ENCODE measurements at places on chromosomes 16 and 17.

DNA sequence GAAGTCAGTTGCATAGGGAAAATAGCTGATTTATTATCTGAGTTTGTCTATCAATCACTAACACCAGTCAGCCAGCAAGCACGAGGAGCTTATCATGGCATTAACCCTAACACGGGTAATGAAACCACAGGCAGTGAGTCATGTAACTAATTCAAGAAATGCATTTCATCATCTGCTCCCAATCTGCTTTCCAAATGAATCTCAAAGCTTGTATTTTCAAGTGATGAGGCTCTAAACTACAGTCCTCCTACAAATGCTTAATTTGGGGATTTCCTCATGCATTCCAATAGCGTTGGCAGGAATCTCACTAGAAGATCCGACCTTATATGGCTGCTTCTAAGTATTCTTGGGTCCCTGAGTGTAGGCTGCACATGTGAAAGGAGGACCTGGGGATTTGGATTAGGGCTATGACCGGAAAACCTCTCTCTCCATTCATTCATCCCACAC is 118.4 kb upstream of the HSBP1 start:
- peak; percentile 88 for DNase-seq

GRCh38 chr17:81515530-81516041 is 3.0 kb upstream of the ACTG1 start:
- no peak for DNase-seq

- peak; percentile 49 for DNase-seq
These were observed 22.2 kb downstream of the HLF start for GRCh38 chr17:55286681-55287589.

DNA sequence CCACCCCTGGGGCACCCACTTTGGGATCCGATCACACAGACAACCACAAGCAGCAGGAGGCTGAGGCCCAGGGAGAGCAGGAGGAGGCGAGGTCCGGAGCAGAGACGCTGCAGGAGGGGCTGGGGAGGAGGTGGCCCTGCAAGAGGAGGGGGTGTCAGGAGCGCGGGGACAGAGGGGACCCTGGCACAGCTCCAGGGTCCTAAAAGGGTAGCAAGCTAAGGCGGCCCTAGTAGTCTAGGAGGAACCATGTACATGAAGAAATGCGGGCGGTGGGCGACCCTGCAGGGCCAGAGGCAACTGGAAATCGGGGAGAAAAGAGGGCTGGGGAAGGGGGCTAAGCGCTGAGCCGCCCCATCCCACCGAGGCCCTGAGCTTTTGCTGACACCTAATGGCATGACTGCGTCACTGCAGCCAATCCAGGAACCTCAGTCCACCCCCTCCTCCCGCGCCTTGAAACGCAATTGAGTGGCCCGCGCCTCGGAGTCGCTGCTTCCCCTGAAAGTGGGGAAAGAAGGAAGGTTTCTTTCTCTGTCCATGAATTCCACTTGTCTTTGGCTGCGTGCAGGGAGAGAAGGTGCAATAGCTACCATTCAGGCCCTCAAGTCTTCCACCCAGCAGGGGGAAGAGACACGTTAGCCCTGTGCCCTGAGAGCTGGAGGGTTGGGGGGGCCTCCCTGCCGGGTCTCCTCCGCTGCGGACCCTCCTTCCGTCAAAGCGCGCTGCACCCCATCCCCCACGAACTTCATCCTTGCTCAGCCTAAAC is 1.8 kb downstream of the ASGR1 start:
- peak; percentile 50 for DNase-seq

DNA sequence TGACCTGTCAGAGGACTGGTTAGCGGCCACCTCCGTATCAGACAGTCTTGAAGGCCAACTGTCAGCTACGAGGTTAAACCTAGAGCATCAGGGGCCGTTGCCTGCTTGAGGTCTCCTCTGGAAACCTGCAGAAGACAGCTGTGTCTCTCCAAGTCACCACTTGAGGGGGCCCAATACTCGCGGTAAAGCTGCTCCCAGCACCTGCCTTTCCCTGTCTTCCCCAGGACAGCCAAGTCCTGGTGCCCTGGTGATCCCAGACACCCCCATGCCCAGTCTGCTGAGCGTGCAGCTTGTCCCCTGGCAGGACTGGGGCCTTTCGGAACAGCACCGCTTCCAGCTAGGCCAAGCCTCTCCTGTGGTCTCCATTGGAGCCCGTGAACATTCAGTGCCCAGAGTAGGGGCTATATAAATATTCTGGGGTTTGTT is 80.1 kb downstream of the DNAH17 start:
- DNase-seq: peak; percentile 73

DNA sequence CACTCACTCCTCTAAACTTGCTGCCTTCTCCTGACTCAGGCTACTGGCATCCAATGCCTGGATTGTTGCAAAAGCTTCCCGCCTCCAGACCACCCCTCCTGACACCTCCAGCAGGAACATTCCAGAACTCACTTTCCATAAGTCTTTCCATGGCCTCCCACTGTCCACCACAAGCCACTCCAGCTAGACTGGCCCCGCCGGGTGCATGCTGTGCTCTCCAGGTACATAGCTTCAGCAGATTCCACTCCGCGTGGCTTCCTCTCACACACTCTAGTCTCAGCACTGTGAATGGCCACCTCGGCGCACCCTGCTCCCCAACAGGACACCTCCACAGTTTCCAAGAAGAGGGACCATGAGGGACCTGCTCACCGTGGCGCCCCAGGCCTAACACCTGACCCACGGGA is 25.9 kb upstream of the FAAP100 start:
- peak; percentile 90 for DNase-seq

GRCh38 chr16:63690961-63691360 is 1430.9 kb downstream of the CDH11 start:
- no peak for DNase-seq

GRCh38 chr16:49701789-49702494 is 154.0 kb downstream of the ZNF423 start:
- no peak for DNase-seq

DNA sequence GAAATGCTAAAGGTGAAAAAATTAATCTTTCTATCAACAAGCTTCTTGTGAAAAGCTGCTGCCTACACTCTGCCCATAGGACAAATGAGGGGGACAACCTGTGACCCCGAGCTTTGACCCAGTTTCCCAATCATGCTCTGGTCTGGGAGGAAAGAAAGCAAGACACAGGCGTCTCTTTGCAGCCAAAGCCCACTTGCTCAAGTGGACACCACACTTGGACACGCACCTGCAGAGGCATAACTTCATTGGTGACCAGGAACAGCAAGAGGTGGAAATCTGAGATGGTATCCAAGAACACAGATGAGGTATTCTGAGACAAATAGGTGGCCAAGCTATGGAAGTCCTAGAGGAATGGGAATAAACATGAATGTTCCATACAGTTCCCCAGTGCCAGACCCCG is 15.0 kb upstream of the FAAP100 start:
- no peak for DNase-seq

GRCh38 chr17:15413101-15413771 is 54.2 kb downstream of the CDRT4 start:
- no peak for DNase-seq

GRCh38 chr17:42362245-42362961 is 25.8 kb downstream of the STAT3 start:
- no peak for DNase-seq

- DNase-seq: no peak
These were observed 293.8 kb downstream of the HS3ST3B1 start for GRCh38 chr17:14594690-14595089.

DNA sequence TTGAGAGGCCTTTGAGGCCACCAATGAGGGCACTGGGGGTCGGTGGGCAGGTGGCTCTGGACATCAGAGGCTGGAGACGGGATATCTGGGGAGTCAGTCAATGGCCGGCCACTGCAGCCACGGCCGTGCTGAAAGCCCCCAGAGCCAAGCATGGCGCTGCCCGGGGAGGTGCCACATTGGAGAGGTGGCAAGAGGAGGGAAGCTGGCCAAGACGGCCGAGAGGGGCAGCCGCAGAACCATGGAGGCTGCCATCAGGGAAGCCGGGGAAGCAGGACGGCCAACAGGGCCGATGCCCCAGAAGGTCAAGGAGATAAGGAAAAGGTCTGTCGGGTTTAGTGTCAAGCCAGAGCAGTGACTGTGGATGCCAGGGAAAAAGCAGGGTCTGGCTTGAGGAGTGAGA is 9.8 kb downstream of the RTN4RL1 start:
- no peak for DNase-seq

DNA sequence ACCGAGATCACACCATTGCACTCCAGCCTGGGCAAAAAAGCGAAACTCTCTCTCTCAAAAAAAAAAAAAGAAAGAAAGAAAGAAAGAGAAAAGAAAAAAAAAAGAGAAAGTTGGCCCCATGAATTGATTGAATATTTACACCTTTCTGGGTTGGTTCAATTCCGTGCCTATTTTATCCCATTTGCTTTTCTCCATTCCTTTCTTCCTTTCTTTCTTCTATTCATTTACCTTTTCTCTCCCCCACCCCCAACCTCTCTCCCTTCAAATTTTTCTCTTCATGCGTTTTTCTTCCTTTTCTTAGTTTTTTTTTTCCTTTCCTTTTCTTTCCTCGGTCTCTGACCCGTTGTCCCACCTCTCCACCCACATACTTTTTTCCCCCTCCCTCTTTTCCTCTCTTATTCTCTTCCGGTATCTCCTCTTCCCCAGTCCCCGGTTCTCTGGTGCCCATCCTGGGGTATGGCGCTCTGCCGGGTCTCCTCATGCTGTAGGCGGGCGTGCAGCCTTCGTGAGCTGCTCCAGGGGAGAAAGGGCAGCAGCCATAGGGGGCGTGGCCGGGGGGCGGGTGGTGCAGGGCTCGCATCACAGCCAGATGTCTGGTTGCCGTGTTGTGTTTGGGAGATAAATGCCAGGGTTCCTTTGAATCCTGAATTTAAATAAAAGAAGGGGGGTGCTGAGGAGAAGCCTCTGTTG is 5.3 kb upstream of the COL1A1 start:
- no peak for DNase-seq

DNA sequence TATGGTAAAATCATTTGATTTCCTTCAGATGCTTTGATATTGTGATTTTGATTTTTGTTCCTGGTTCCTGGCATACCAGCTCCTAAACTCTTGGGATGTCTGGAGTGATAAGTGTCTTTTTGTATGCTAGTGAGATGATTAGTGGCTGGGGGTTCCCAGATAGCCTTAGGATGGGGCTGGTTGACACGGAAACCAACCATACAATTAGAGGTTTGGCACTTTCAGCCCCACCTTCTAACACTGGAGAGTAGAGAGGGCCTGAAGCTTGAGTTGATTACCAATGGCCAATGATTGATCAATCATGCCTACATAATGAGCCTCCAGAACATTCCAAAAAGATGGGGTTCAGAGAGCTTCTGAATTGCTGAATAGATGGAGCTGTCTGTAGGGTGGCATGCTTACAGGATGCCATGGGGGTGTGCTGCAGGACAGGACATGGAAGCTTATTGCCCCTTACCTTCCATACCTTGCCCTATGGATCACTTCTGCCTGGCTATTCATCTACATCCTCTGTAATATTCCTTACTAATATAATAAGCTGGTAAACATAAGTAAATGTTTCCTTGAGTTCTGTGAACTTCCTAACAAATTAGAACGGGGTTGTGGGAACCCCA is 22.8 kb downstream of the RNF112 start:
- no peak for DNase-seq

DNA sequence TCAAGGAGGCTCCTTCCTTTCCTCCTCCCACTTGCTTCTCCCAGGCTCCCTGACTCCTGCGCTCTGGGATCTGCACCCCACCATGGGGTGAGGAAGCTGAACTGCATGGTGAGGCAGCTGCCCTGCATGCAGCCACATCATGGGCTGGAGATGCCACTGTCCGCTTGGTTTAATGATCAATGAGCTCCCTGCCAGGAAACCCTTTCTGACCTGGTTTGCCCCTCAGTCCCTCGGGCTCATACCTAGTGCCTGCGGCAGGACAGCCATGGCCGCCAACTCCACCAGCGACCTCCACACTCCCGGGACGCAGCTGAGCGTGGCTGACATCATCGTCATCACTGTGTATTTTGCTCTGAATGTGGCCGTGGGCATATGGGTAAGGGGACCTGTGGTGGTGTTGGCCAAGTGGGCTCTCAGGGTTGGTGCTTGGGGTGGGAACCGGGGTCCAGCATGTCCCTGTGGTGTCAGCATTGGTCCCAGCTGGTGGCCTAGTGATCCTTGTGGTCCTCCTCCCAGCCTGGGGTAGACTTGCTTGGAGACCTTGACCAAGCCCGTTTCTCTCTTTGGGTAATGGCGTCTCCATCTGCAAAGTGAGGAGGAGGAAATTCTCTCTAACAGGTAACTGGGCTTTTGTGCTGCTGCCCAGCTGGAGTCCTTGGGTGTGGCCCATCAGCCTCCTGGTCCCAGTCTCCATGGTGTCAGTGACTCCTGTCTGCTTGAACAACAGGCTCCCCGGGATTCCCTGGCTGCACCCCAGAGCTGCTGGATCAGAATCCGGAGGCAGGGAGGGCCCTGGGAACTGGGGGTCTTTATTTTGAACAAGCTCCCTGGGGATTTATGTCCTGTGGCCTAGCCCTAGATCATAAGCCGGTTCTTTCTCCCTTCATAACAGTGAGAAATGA is at the start of gene SLC5A10:
TSS of gene SLC5A10 (plus strand) at position 225 of the 902 bp plus-strand sequence. CDS start at position 266, 41 bp downstream.
- DNase-seq: no peak

DNA sequence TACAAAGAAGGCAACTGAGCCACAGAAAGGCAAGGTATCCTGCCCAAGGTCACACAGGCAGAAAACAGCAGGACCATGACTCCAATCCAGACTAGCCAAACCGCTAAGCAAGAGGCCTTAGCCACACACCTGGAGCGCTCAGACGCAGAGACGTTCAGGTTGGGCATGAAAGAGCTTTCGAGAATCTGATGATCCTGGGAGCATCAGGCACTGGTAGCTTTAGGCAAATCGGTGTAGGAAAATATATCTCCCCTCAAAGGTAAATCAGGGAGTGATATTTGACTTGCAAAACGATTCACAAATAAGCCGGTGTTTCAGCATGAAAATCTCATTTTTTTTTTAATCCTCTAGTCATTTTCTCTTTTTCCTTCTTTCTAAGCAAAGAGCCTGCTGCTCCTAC is 279.0 kb downstream of the MRTFB start:
- no peak for DNase-seq

- peak; percentile 37 for DNase-seq
These were observed 7.8 kb downstream of the SHCBP1 start for GRCh38 chr16:46613352-46613751.

GRCh38 chr16:65754820-65755691 is 611.4 kb upstream of the CDH5 start:
- DNase-seq: peak; percentile 88

DNA sequence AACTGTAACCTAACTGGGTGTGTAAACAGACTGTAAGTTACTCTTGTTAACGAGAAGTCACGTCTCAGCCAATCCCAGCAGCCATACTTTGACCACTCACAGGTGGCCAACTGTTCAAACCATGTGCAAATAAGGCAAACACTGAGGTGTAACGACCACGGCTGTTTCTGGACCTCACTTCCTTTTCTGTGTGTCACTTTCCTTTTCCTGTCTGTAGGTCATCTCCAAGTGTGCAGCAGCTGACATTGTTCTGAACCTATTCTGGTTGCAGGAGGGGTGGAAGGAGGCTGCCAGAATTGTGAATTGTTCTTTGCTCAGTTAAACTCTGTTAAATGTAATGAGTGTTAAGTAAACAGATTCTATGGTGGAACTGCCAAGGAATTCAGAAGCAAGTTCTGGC is 627.4 kb downstream of the KCNJ2 start:
- no peak for DNase-seq

GRCh38 chr17:78798695-78799559 is 16.9 kb upstream of the CYTH1 start:
- DNase-seq: no peak
